Activated CD8-positive, alpha-beta memory T cell treated with anti-CD3 and anti-CD28 coated beads for 24 hours (primary cell): ENCODE measurements at places on chromosomes 4 and X.

GRCh38 chr4:1880332-1880731, 9.1 kb downstream of the NSD2 start:
- DNase-seq, result no peak

DNA sequence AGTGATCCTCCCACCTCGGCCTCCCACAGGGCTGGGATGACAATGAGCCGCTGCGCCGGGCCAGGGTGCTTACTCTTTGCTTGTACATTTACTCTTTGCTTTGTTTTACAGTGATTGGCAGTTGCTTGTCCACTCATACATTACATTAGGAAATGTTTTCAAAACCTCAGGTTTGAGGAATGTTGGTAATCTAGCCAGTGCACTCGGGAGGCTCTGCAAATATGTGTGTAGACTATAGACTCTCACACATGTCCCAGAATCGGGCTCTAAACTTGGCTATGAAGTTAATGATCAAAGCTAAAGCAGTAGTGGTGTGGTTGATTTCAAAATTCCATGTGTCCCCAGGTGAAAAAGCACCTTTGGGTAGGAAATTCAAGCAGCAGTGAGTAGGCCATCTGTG, 20.5 kb downstream of the TRMT44 start:
- DNase-seq, result no peak

- no peak for DNase-seq
These were observed 44.3 kb downstream of the TSPAN5 start for GRCh38 chr4:98614094-98614493.

- DNase-seq, result no peak
These were observed 1703.1 kb downstream of the PCDH7 start for GRCh38 chr4:32423267-32423666.

DNA sequence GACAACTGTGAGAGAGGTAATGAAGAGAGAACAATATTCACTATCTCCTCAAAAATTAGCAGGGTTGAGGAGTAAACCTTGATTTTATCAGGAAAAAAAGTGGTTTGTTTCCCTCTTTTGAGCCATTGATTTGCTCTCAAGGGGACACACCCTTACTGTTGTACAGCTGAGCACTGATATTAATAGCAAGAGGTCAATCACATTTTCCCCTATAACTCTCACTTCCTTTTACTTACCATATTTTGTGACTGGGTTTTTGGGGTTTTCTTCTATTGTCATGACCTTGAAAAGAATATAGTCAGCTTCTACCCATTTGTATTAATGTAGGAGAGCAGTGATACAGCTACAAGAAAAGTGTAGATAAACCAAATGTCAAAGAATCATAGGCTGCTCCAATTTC, 70.2 kb upstream of the LONRF3 start:
- DNase-seq, result no peak

- DNase-seq, result no peak
These were observed 29.6 kb upstream of the PPA2 start for GRCh38 chr4:105503484-105503883.

DNA sequence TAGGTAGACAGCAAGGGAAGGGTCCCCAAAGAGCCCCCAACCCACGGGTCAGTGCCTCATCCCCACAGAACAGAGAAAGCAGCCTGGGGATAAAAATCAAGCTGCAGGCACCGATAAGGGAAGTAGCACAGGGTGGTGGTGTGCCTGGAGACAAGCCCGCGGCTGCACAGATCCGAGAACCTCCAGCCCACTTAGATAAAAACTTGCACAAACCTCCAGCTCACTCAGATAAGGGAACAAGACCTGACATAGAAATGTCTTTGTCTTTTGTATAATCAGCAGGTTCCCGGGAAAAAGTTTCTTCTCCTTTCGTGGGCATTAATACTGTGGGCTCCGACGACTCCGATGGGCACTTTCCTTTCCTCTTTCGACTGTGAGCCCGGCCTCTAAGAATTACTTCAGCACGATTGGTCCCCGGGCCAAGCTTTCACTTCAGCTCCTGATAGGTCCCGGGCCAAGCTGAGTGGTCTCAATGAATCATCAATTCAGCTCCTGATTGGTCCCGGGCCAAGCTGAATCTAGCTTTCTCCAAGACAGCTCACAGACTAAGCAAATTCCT, 32.4 kb downstream of the PRDX4 start:
- DNase-seq, result peak; percentile 59

DNA sequence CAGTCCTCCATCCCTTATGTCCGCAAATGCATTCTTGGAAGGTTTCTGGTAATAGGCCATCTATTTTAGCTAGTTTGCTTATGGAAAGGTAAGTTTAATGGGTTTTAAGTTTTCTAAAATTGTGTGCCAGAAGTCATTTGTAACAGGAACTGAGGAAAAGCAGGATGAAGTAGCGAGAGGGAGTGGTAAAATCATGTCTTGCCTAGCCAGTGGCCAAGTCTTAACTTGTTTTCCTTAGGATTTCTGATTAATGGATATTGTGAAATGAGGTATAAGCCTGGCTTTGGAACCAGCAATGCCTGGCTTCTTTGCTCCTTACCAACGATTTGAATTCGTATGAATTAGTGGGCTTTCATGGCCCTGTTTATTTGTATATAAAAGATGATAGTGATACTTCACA, 7.3 kb downstream of the SEC24B start:
- no peak for DNase-seq

GRCh38 chr4:90799895-90800294, 672.7 kb downstream of the CCSER1 start:
- no peak for DNase-seq

DNA sequence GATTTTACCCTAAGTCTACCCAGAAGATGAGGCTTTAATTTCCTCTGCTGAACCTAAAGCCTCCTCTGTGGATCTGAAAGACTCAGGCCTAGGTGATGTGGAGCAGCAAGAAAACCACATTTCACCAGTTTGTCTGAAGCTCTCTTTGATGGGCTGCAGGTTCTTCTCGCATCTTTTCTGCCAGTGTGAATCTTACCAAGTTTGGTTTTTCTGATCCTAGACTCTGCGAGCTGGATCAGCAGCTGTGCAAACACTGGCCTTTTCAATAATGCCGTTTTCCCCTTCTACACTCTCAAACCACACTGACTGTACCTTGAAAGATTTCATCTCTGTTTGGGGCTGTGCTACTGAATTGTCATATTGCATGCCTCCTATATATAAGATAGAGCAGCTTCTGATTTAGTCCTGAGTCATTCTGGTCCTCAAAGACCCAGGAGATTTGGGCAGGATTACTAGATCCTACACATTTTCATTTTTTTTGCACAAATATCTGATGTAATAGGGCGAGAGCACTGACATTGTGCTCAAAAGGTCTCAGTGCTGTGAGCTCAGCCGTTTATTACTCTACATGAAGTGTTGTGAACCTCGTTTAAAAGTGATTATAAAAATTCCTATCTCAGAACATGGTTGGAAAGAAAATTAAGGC, 133.6 kb upstream of the FAM9C start:
- DNase-seq, result no peak

- DNase-seq, result no peak
These were observed 1.5 kb upstream of the ANXA5 start for GRCh38 chr4:121698236-121698671.

GRCh38 chr4:159193046-159193620, 90.3 kb downstream of the RAPGEF2 start:
- no peak for DNase-seq

GRCh38 chrX:26138274-26138673, at the start of gene MAGEB18:
Gene MAGEB18, plus strand, starts transcription at chrX:26138343. Its CDS starts 643 bp downstream, at chrX:26138986.
- no peak for DNase-seq

GRCh38 chrX:97743014-97743413, 859.3 kb downstream of the RPA4 start:
- peak; percentile 53 for DNase-seq

DNA sequence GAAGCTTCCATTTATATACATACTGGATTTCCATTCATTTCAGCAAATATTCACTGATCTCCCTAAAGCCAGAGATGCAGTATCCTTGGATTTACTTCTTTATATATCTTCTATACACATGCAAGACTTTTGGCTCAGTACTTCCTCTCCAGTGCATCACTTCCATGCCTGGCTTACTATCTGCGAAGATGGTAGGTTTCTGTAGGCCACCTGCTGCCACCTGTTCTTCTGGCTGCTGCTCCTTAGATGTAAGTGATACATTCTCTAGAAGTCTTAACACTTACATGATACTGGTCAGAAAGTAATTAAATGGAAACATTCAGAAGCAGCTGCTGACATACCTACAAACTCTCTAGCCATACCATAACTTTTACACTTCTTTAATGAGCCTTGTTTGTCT, 48.9 kb downstream of the TBC1D9 start:
- DNase-seq, result no peak

GRCh38 chr4:15202481-15202880, 200.2 kb downstream of the CPEB2 start:
- DNase-seq, result no peak

- DNase-seq, result no peak
These were observed 73.5 kb upstream of the ZFP42 start for GRCh38 chr4:187921946-187922623.

DNA sequence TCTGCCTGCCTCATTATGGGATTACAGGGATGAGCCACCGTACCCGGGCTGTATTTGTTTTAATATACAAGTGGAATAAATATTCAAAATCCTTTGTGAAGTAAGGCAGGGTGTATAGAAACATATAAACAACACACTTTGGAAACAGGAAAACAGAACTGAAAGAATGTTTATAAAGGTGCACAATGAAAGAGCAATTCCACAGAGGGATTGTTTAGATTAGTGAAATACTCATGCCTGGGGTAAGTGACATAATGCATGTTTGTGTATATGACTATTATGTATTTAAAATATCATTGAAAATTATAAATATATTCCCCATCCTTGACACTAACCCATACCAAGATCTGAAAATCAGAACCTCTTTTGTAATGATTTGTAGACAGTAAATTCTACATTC, 45.0 kb upstream of the NR3C2 start:
- DNase-seq, result no peak
